Activated T-cell treated with anti-CD3 and anti-CD28 coated beads, Interleukin-2, amount 50 U/mL, for 4 hours (primary cell): ENCODE measurements at places on chromosomes 3 and 15. TPM values are rescaled to one million over a fixed set of nuclear protein-coding genes. Genes with fewer than 3 reads are reported as not detected.

HERC2 gene
- total RNA-seq, result 23.5 TPM

ROPN1 gene
- not detected for total RNA-seq

ZBBX gene
- not detected for total RNA-seq

SLC24A1 gene
- 3.4 TPM for total RNA-seq

SEMA6D gene
- total RNA-seq, result not detected

FRMD5 gene
- total RNA-seq, result not detected

BHLHE40 gene
- 86.6 TPM for total RNA-seq

NR1I2 gene
- total RNA-seq, result 0.41 TPM

RHOV gene
- 0.53 TPM for total RNA-seq

NDUFAF3 gene
- 147 TPM for total RNA-seq

P2RY12 gene
- not detected for total RNA-seq

ZPLD1 gene
- total RNA-seq, result not detected

PLXNB1 gene
- total RNA-seq, result 6.8 TPM

EXD1 gene
- not detected for total RNA-seq

STAB1 gene
- total RNA-seq, result 0.73 TPM

PLA2G4D gene
- total RNA-seq, result not detected

LRRN1 gene
- 0.28 TPM for total RNA-seq

WNT5A gene
- total RNA-seq, result 0.41 TPM

TLR9 gene
- not detected for total RNA-seq

GOLGA8R gene
- total RNA-seq, result 0.35 TPM

JAGN1 gene
- total RNA-seq, result 41.2 TPM
